ENCODE measurements at places on chromosomes 12 and 14. TPM values are rescaled to one million over a fixed set of nuclear protein-coding genes. Genes with fewer than 3 reads are reported as not detected.

GRCh38 chr12:479161-479560, 19.4 kb downstream of the B4GALNT3 start:
- DNase-seq, result no peak

DNA sequence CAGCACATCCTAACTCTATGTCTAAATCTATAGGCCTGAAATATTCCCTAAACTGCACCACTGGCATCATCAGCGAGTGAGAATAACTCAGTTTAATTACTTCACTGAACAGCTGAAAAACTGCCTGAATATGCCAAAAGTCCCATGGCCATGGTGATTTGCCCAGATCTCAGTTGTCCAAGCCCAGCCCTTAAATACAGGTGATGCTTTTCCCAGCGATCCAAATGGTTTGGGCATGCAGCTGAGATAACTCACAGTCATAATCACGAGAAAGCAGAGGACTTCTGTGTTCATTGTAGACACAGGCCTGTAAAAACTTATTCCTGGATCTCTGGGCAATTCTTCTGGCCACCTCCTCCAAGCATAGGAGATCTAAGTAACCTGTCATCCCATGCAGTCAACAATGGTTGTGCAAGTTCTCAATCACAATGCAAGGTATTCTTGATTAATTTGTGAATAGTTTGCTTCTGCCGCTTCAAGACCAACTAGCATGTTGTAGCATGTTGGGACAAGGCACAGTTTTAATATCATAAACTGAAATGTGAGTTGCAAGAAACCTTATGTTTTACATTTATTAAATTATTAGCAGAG, 40.5 kb downstream of the DUSP6 start:
- no peak for DNase-seq

GRCh38 chr12:39440781-39441180, 2.1 kb downstream of the KIF21A start:
- no peak for DNase-seq

DNA sequence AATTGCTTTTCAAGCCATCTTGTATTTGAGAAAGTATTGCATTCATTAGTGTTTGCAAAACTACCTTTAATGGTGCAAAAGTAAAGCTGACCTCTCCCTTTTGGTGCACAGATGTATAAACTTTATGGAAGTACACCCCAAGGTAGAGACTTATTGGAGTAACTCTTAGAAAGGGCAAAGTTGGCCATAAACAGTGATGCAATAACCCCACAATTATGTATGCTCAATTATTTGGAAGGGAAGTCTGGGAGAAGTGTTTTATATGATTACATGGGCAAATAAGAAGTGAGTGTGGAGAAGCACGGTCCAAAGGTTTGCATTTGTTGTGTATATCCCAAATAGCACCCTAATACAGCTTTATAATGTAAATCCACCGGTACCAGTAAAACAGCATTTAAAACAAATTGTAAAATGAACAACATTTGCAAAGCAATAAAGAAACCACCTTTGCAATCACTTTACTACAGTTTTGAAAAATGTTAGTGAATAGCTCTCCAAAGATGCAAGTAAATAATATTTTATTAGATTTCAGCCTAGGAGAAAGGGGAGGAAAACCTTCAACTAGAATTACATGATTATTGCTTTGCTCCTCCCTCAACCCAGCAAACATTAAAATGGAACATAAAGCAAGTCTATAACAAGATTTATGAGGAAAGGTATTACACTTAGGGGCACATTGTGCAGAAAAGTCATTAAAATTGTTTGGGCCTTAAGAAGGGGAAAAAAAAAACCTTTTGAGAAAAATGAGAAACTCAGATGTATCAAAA, 70.5 kb downstream of the HMGA2 start:
- no peak for DNase-seq

- peak; percentile 69 for DNase-seq
Measured at GRCh38 chr14:73238941-73239340, 1.6 kb downstream of the PAPLN start.

GRCh38 chr12:124736115-124737039, 127.3 kb downstream of the SCARB1 start:
- peak; percentile 43 for DNase-seq

DNA sequence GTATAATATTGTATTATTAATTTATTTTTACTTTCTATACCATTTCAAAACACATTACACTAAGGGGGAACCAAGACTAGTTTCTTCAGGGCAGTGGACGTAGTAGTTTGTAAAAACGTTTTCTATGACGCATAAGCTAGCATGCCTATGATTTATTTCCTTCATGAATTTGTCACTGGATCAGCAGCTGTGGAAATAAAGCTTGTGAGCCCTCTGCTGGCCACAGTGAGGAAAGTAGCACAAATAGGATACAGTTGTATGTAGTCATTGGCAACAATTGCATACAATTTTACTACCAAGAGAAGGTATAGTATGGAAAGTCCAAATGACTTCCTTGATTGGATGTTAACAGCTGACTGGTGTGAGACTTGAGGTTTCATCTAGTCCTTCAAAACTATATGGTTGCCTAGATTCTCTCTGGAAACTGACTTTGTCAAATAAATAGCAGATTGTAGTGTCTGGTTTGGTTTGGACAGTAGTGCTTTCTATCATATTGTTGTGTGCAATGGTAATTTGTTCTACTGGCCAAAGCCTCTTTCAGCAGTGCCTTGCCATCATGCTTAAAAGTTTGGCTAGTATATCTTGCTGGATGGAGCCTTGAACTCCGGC, 24.3 kb upstream of the PLEKHD1 start:
- peak; percentile 88 for DNase-seq

GRCh38 chr12:6312529-6313325, 2.2 kb downstream of the PLEKHG6 start:
- DNase-seq, result peak; percentile 91

Gene TAS2R30
- total RNA-seq, result 9.7 TPM

Gene TPPP2
- total RNA-seq, result not detected

Gene RIPK3
- 11.9 TPM for total RNA-seq

Gene LUM
- total RNA-seq, result 1,762 TPM

Gene ZNF385A
- total RNA-seq, result 0.88 TPM

Measured in osteoblast (primary cell).